ENCODE measurements at places on chromosomes 5 and 9.

DNA sequence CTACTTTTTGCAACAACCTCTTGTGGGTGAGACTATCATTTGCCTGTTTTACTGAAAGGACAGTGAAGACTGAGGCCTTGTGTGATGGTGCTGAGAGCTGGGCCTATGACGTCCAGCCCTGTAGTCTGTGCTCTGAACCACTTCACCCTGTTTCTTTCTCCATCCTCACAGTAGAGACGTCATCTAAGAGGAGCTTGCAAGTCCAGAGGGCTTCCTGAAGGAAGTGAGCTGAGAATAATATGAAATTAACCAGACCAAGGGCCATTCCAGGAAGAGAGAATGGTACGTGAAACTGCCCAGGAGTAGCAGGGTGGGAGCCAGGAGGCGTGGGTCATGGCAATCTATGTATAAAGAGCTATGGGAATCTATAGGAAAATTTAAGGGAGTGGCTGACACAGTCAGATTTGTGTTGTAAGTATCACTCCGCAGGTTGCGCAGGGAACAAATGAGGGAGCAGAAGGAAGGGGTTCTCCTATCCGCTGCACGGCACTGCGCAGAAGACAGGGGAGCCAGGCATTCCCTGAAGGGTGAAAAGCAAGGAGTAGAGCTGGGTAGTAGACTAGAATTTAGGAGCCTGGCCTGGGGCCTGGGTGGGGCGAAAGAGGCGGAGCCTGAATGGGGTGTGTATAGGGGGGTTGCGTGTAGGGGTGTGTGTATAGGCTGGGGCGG is 596 bp upstream of the FGFR4 start:
- no peak for DNase-seq

- DNase-seq: no peak
These were observed 227.5 kb downstream of the GNA14 start for GRCh38 chr9:77420641-77421040.

DNA sequence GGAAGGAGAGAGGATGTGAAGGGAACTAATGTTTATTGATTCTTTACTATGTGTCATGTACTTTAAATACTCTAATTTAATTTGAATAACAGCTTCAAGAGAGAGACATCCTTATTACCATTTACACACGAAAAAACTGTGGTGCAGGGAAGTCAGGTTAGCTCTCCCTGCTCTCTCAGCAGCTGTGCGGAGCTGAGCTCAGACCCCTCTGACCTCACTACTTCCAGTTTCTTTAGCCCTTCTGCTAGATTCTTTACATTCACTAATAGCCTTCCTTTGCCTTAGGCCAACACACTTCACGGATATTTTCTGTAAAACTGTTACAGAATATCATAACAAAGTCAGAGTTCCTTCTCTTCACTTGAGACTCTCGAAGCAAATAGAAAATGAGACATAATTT is 131.3 kb upstream of the ARRDC3 start:
- no peak for DNase-seq

DNA sequence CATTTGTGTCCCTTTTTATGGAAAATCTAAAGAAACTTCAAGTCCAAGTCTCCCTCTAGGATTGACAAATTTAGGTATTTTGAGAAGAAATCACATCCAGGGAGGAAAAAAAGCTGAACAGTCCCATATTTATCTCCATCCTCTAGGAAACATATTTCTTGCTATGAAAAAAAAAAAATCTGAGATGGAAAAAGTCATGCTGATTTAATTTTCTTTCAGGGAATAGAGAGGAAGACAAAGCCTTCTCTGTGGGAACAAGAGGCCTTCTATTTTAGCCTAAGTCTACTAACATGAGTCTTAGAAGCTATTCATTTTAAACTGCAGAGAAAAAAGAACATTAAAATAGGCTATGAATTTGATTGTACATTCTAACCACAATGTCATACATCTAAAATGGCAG is 63.1 kb upstream of the CDK5RAP2 start:
- DNase-seq: no peak
